Panc1 (cell line): ENCODE measurements at places on chromosomes 13 and 19.

DNA sequence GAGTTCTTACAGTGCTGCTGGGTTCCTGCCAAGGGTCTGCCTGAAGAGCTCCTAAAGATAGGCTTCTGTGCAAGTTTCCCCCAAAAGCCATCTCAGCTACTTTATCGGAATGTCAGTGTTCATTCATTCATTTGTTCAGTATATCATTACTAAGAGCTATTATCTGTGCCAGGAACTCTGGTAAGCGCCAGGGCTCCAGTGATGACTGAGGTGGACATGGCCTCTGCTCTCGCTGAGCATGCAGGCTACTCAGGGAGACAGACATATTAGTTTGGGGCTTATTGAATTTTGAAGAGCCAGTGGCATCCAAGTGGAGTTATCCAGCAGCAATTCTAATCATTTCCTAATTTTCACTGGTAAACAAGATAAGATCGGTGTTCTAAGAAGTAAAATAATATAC, 65.8 kb downstream of the DGKH start:
- DNase-seq: no peak

DNA sequence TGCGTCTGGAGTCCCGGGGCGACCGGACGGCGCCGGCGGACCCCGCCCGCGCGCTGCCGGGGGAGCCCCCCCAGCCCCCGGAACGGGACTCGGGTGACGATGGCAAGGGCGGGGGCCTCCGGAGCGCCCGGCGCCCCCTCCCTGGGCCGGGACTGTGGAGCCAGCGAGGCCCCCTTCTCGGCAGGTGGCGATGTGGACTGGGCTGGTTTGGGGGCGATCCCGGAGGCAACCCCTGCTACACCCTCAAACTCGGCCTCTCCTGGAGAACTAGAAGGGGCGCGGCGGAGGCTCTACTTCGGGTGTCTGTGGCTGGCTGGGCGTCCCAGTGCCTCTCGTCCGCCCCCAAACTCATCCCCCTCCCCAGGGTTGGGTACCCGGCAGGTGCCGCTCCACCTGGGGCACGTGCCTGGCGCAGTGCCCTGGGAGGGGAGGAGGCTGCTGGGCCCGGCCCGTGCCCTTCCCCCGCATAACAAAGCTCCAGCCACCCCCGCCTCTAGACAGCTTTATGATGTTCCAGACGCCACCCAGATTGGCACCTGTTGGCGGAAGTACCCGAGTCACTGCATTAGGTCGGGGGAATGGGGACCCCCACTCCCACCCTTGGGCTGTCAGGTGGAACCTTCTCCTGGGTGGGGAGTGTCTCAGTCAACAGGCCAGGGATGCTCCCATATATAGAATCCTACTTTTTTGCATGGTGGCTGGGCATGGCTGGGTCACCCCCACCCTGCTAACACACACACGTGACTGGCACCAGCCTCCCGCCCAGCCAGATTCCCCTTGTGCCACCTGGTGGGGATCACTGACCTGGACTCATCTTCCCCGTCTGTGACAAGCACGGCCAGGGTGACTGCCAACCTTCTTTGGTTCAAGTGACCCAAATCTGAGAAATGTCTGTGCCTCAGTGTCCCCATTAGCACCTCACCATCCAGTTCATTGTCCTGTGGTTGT, 722 bp downstream of the PKN1 start:
- DNase-seq: no peak

- no peak for DNase-seq
Observed at GRCh38 chr13:73465617-73465971, 406.8 kb downstream of the KLF5 start.

GRCh38 chr19:1102407-1103131, 1.2 kb upstream of the GPX4 start:
- DNase-seq: peak; percentile 92

- DNase-seq: no peak
Observed at GRCh38 chr13:103040006-103040405, 26.2 kb downstream of the SLC10A2 start.

DNA sequence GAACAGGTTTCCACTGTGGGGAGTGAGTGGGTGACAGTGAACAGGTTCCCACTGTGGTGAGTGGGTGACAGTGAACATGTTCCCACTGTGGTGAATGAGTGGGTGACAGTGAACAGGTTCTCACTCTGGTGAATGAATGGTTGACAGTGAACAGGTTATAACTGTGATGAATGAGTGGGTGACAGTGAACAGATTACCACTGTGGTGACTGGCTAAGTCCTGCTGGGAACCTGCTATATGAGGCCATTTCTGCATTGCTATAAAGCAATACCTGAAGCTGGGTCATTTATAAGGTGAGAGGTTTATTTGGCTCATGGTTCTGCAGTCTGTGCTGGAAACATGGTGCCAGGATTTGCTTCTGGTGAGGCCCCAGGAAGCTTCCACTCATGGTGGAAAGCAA, 637.1 kb downstream of the UQCRFS1 start:
- DNase-seq: no peak

DNA sequence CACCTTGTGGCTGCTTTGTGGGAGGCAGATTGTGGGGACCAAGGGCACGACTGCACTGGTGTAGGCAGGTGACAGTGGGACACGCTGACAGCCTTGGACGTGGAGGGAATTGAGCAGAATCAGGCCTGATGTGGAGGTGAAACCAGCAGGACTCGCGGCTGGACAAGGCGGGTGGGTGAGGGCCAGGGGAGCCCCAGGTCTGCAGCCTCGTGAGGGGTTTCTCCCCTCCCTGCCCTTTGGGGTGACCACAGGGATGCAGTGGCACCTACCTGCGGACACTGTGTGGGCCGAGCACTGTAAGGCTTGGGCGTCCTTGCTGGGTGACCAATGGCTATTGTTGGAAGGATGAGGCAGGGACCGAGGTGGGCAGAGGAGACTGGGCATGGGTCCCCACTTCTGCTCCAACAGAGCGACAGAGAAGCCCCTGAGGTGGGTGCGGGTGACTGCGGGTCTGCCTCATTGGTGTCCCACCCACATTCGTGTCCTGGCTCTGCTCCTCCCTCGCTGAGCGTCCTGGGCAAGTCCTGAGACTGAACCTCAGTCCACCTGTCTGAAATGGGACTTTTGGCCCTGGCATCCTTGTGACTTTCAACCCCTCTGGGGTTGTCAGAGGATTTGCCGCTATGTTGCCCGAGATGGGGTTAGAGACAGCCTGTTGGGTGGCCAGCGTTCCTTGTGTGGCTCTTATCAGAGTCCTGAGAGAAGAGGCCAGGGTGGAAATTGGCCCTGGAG, 30.5 kb downstream of the DNM2 start:
- DNase-seq: no peak

GRCh38 chr13:30133554-30133912, 173.8 kb downstream of the KATNAL1 start:
- DNase-seq: no peak

DNA sequence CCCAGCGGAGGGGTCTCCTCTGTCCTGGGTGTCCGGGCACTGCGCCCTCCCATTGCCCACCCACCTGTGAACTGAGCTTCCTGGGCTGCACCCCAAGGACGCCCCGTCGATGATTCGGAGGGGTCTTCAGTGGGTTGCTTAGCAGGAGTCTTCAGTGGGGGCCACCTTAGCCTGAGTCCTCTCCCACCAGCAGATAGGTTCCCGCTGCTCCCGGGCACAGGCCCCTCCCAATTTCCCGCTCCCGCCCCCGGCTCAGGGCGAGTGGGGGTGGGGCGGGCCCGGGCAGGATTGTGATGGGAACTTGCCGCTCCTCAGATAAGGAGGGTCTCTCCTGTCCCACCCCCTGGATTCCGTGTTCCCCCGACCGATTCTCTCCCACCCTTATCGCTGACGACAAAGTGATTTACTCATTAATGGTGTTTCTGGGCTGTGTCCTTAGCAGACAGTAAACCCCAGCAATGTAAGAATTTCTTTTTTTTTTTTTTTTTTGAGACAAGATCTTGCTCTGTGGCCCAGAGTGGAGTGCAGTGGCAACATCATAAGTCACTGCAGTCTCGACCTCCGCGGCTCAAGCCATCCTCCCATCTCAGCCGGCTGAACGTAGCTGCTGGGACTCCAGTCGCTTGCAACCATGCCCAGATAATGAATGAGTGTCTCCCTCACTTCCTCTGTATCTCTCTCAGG, 655 bp upstream of the S1PR5 start:
- DNase-seq: no peak

DNA sequence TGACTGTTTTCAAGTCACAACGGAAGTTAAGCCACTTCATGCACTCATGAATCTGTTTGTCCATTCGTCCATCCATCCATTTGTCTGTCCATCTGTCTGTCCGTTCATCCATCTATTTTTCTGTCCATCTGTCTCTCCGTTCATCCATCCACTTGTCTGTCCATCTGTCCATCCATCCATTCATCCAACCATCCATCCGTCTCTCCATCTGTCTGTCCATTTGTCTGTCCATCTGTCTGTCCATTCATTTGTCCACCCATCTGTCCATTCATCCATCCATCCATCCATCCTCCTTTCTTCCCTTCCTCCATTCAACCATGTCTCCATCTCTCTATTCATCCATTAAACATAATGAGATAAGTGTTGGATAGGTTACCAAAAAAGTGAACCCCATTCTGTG, 123.5 kb upstream of the UQCRFS1 start:
- no peak for DNase-seq

GRCh38 chr19:58395979-58396627, 647 bp downstream of the RNF225 start:
- DNase-seq: no peak

DNA sequence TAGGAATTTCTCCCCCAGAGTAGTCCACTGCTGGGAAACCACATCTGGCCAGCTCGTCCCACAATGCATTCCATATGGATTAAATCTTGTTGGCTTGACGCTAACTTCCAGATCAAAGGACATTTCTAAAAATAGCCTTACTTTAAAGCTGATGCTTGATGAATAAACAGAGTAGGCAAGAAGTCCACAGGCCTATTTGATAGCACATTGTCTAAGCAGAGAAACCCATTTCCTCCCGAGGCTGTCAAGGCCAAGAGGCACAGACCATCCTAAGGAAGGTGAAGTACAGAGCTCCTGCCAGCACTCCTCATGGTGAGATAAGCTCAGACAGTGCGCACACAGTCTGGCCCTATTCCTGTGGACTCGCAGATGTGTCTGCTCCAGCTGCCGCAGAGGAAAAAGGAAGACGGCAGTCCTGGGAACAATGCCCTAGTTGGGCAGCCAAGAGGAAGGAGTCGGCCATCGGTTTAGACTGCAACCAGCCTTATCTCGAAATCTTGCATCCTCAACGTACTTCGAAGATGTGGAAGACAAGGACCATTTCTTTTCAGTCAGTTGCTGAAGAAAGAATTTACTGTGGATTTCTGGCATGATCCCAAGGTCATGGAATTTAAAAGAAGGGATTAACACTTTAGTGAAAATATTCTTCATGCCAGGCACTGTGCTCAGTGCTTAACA, 156.8 kb downstream of the RGCC start:
- DNase-seq: no peak

GRCh38 chr13:57326532-57326931, 159.5 kb downstream of the PRR20E start:
- no peak for DNase-seq

DNA sequence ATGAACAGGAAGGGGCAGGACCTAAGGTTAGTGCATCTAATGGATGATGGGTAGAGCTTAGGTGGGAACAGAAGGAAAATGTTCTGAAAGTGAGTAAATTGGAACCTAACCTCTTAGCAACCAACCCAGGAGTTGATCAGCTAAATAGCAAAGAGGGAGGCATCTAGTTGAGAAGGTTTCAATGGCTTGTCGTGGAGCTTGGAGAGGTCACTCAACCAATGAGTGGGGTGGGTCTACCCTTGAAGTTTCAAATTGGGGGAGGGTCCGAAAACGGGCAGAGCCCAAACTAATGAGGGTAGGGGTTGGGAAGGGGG, 5.7 kb upstream of the SHKBP1 start:
- DNase-seq: no peak

GRCh38 chr19:49712397-49712859, 21.5 kb downstream of the CPT1C start:
- DNase-seq: peak; percentile 10

- DNase-seq: no peak
Observed at GRCh38 chr13:48068036-48068435, 26.9 kb downstream of the MED4 start.

DNA sequence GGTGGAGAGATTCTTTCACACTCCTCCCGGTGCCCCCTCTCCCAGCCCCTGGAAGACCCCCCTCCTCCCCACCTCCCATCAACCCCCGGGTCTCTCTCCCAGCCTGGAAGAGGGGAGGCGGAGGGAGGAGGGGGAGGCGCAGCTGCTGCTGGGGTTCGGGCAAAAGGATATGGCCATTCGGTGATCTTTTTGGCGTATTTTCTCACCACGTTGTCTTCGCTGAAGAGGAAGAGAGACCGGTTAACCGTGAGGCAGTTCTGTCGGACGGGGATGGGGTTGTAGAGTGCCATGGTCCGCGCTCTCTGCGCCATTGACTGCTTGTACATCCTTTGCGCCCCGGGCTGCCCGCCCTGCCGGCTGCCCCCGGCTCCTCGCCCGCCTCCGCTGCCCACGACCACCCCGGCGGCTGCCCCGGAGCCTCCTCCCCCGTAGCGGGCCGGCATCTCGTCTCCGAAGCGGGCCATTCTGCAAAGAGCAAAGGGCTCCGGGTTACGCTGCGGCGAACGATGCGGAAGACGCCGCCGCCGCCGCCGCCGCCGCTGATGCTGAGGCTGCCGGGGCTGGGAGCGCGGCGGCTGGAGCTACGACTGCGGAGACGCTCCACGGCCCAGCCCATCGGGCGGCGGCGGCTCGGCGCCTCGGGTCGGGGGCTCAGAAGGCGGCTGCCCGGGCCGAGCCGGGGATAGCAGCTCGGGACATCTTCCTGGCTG, 363 bp downstream of the CACNA1A start:
- DNase-seq: no peak

DNA sequence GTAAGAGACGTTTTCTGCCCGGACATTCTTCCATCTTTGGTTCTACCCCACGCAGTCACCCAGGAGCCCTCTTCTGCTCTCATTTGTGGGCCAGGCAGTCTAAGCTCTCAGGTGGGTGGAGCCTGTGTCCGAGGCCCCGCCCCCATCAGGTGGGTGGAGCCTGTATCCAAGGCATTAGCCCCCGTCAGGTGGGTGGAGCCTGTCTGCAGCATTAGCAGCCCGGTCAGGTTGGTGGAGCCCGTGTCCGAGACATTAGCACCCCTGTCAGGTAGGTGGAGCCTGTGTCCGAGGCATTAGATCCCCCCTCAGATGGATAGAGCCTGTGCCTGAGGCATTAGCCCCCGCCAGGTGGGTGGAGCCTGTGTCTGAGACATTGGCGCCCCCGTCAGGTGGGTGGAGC, 45.5 kb upstream of the C13orf46 start:
- no peak for DNase-seq

- no peak for DNase-seq
Observed at GRCh38 chr13:111177081-111177711, 62.1 kb downstream of the ARHGEF7 start.

DNA sequence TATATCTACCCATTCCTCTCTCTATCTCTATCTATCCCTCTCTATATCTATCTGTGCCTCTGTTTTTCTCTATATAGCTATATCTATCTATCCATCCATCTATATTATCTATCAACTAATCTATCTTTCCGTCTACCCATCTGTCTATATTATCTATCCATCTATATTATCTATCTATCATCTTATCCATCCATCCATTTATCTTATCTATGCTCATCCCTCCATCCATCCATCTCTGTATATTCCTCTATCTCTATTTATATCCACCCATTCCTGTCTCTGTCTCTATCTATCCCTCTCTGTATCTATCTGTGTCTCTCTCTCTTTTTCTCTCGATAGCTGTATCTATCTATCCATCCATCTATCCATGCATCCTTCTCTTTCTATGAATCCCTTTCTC, 14.2 kb downstream of the PTGER1 start:
- no peak for DNase-seq
